Activated CD4-positive, alpha-beta T cell treated with anti-CD3 and anti-CD28 coated beads for 36 hours (primary cell): ENCODE measurements at places on chromosomes 2 and 18.

DNA sequence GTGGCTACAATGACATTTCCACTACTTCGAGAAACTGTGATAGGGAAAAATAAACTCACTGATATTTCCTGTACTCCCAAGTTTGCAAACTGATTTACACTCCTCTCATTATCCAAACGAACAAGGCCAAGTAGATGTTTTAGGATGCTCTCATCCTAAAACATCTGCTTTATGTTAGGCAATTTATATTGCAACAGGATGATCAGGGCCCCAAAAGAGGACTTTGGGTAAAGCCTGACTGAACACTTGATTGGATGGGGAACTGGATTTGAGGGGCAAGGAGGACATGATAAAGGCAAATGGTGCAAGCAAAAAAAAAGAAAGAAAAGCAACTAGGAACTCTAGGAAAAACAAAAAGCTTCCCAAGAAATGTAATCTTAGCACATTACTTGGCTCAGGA lies 2.1 kb upstream of the HES6 start:
- DNase-seq = no peak

DNA sequence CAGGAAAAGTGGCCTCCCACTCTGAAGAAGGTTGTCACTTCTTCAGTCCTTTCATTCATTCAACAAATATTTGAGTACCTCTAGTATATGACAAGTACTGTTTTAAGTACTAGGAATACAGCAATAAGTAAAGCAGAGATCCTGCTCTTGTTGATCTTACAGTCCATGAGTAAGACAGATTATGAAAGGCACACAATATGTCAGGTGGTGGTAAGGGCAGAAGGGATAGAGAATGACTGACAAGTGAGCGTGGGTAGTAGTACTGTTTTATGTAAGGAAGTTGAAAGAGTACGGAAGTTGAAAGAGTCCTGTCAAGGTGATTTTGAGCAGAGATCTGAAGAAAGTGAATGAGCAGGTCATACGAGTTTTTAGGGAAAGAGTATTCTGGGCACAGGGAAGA lies 111.3 kb downstream of the GALNT1 start:
- no peak for DNase-seq

- DNase-seq = peak; percentile 72
Observed at GRCh38 chr2:147182260-147182659, 662.6 kb upstream of the ACVR2A start.

DNA sequence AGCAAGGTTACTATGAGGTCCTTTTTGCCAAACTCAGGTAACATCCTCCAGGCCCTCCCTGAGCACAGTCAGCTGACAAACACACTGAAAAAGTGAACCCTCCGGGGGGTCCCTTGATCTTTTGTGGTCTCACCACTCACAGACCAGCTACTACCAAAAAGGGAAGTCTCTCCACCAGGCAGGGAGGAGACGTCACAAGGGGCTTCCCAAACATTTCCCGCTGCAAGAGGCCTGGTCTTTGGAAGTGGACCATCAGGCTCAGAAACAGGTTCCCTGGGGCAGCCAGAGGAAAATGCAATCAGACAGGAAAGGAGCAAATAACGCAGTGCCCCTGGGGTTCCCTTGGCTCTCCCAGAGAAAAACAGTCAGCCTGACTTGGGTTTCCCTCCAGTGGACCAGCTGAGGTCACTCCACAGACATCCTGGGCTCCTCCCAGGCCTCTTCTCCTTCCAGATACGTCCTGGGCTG lies 38.7 kb upstream of the POMC start:
- no peak for DNase-seq

GRCh38 chr18:32772581-32773381 lies at the start of gene KLHL14:
KLHL14 (minus strand) TSS chr18:32773023; CDS start chr18:32770591, 2,432 bp downstream.
- no peak for DNase-seq

DNA sequence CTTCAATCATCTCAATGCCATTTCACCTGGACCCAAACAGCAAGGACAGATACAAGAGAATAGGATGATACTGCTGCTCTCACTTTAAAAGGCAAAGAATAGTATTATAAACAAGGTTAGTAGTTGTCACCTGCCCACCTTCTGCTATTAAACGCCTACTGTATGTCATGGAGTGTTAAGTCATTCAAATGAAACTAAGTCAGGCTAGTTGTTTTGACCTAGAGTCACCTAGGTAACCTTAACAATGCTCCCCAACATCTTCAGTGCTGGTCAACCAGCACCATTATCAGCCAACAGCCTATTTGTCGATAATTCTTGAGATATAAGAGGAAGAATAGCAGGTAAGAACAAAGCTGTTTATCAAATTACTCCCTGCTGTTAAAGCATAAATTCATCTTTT lies 39.2 kb downstream of the TRIP12 start:
- no peak for DNase-seq

- no peak for DNase-seq
Observed at GRCh38 chr2:148680462-148680861, 35.9 kb downstream of the EPC2 start.

- DNase-seq = no peak
Observed at GRCh38 chr2:196587056-196587455, 52.5 kb upstream of the CCDC150 start.

- DNase-seq = no peak
Observed at GRCh38 chr2:159564081-159564480, 52.3 kb downstream of the BAZ2B start.

DNA sequence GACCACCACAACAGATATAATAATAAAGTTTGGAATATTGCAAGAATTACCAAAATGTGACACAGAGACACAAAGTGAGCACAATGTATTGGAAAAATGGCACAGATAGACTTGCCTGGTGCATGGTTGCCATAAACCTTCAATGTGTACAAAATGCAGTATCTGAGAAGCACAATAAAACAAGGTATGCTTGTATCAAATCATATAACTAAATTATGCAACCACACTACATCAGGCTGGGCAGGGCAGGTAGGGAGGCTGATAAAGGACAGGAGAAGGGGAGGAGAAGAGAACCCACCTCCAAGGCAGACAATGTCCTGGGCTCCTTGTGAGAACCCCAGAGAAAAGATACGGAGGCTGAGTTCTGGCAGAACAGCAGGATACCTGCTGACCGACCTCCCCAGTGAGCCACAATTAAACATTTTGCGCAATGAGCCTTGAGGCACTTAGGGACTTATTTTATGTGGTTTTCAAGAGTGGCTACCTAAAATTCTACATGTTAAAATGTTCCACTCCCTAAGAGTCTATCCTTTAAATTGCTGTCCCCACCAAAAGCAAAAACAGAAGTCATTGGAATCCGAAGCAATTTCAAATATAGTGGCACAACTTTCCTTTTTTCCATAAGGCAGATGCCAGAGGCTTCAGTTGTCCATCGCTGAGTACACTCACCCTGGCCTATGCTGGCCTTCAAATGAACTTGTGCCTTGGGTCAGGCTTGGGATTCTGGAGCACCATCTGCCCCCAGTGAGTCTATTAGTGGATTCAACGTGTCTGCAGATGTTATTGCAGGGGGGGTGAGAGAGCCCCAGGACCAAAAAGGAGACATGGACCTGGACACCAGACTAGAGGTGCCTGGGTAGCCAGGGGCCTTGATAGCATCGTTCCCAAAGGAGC lies 16.8 kb downstream of the WDFY1 start:
- DNase-seq = no peak

- DNase-seq = no peak
Observed at GRCh38 chr2:157771234-157771633, 104.9 kb downstream of the ACVR1 start.

- DNase-seq = no peak
Observed at GRCh38 chr2:169328785-169329184, 33.5 kb downstream of the LRP2 start.

DNA sequence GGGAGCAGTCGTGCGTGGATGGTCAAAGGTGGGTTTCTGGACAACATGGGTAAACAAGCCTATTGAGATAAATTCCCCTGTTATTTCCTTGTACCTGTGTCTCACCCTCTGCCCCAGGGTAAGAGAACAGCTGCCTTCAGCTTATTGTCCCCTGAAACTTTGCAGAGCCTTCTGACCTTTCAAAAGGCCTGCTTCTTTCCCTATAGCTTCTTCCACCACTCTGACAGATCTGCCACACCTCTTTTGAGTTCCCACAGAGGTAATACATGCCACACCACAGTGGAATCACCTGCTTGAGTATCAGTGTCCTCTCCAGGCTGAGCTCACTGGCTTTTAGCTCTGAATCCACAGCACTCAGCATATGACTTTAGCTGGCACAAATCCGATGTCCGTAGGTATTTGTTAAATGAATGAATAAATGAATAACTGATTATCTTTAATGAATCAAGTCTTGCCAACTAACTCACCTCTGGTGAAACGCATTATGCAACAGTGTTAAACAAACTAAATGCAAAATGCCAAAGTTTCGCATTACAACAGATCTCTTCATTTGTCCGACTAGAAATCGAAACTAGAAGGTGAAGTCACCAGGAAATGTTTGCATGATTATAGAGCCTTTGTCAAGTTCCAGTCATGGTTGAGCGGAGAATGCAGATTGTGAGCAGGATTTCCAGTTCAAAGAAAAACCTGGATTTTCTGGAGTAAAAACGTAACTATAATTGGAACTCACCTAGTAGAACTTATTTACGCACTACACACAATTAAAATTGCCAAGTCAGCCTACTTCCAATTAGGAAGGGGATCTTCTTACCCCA lies 16.4 kb downstream of the DYNAP start:
- DNase-seq = no peak

DNA sequence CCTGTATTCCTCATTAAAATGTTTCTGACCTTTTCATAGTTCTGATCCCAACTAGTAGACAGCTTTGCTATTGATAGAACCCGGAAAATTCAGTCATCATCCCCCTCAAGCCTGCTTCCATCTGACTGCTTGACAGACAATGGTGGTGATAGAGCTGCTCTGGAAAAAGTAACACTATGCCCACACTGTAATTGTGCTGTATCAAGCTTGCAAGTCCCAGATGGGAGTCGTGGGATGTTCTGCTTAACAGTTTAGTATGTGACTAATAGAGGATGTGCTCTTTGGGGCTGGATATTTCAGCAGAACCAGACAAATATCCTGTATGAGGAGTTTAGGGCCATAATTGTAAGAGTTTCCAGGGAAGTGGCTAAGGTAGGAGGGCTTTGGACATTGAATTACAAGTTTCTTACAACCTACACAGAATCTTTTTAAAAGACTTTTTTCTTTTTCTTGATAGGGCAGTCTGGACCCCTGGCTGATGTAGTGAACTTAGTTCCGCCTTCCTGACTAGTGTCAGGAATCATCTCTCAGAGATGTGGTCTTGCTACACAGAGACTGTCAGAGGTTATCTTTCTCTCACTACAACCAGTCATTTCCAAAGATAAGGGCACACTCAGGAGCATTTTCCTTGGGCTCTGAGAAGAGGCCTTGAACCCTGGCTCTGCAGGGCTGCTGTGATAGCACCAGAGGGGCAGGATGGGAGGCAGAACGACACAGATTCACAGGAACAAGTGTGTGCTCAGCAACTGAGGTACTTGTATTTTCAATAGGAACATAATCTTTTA lies 158.0 kb upstream of the RBMS1 start:
- DNase-seq = no peak

DNA sequence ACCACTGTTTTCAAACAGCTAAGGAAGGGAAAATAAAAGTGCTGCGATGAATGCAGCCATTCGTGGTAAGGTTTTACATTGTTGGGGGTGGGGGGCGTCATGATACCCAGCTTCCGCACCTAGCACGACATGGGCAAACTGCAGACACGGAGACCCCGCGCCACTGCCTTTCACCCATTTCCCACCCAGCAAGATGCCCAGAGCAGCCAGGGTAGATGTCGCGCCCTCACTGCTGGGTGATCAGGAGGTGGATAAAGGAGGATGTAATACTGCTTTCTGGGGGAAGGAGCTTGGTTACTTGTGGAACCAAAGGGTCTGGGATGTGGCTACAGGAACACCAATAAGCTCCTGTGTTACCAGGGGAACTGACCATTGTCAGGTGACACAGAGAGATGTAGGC lies 138.4 kb downstream of the ZNF516 start:
- DNase-seq = no peak

- DNase-seq = no peak
Observed at GRCh38 chr2:72745679-72746368, 80.0 kb downstream of the EXOC6B start.

GRCh38 chr2:34909992-34910705 lies 1311.0 kb upstream of the FAM98A start:
- DNase-seq = no peak

DNA sequence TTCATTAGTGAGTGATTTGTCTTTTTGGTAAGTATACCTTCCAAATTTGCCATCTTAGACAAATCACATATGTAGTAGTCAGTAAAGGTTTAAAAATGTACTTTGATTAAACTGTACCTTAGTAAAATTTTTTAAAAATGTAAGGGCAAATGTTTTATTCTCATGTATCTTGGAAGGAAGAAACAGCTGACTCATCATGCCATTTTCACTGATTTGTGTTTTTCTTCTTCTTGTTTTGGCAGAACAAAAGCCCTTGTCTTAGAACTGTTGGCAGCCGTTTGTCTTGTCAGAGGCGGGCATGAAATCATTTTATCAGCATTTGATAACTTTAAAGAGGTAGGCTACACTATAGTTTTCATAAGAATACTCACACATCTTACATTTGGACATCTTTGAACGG lies 136.5 kb downstream of the PRPF40A start:
- DNase-seq = no peak

- DNase-seq = no peak
Observed at GRCh38 chr18:57544936-57545660, 41.4 kb downstream of the FECH start.

- DNase-seq = no peak
Observed at GRCh38 chr2:1026141-1026540, 75.5 kb downstream of the SNTG2 start.

DNA sequence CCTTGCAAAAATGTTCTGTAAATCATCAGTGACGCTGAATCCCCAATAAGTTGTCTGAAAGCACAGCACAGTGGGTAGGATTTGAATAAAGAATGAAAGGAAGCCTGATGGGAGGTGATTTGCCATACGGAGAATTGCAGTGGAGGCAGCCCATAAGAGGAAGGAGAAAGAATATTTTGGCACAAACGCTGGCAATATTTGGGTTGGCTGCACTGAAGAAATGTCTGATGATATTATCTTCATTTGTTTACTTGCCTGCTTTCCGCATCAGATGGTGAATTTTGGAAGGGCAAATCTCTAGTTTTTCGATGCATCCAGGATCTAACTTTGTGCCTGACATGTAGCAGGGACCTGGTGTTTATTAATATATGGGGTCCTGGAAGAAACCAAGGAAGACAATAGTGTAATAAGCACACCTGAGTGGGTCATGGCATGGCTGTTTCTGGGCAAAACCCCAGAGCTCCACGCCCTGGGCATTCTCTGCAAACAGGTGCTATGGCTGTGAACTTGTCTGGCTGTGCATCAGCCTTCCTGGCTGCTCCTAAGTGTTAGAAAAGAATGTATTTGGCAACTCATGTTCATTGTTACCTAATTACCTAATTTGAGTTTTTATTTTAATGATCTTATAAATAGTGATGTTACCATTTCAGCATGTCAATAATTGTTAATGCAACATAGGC lies 5.9 kb downstream of the GALR1 start:
- DNase-seq = no peak

- no peak for DNase-seq
Observed at GRCh38 chr2:26767894-26768487, 3.9 kb downstream of the SLC35F6 start.

DNA sequence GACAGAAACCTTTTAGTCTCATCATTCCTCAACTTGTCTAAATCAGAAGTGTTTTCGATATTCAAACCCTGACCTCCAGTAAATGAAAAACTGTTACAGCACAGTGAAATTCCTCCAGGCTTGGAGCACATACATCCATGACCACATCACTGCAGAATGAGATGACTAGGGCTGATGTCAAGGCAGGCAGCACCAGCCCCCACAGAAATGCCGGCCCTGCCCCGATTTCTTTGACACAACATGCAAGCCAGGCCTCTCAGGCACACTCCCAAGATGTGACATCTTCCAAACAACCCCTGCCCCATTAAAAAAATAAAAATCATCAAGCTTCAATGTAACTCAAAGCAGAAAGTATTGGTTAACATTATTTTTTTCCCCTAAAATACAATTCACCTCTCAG lies 103.3 kb downstream of the CTAGE1 start:
- no peak for DNase-seq
